Left renal cortex interstitium (tissue), 4 donors: ENCODE measurements at places on chromosomes 6 and 20. TPM values are rescaled to one million over a fixed set of nuclear protein-coding genes. Genes with fewer than 3 reads are reported as not detected.

GRCh38 chr6:16688984-16689636, 72.2 kb downstream of the ATXN1 start:
- DNase-seq: no peak

GRCh38 chr20:58523072-58523970, 8.1 kb upstream of the APCDD1L start:
- no peak for DNase-seq

GRCh38 chr6:160088069-160088783, 33.4 kb upstream of the SLC22A1 start:
- peak; percentile 5 for DNase-seq

- no peak for DNase-seq
These were observed 107.0 kb upstream of the BMP2 start for GRCh38 chr20:6660441-6660840.

DNA sequence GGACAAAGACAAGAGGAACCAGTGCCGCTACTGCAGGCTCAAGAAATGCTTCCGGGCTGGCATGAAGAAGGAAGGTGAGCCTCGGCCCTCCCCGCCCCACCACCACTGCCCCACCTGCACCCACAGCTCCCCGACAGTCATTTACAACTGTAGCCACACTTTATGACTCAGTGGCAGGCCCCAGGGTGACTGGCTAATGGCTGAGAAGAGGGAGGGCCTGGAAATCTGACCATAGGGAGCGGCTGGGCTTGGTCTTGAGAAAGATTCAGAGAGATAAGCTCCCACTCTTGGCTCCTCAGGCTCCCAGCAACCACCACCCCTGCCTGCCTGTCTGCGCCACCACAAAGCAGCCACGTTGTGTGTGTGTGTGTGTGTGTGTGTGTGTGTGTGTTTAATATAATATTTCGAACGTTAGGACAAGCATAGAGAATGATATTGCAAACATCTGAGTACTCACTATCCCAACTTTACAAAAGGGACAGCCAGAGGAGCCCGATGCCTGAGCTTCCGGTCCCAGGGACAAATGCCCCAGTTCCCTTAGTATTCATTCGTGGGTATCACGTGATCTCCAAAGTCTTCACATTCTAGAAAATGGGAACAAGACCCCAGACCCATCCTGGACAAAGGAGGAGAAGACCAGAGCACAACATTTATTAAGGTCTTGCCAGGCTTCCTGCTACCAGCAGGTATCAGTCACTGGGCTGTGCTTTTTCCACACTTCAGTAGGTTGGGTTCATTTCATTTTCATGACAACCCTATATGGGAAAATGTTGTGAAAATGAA, 52.1 kb downstream of the HNF4A start:
- no peak for DNase-seq

Gene PROKR2
- polyA plus RNA-seq: not detected

DNA sequence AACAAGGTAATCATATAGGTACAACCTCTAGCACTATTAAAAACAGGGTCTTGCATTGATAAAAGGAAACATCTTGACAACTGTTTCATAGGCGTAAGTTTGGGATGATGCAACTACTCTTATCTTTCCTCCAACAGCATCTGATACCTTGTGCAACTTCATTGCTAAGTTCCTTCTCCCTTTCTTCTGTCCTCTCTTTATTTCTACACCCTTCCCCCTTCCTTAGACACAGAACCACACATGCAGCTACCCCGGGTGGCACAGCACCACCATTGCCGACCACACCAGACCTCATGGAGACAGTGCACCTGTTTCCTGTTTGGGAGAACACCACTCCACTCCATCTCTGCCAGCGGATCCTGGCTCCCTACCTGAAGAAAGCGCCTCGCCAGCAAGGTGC, 14.4 kb downstream of the MYB start:
- DNase-seq: no peak

Gene KCNK16
- not detected for polyA plus RNA-seq

DNA sequence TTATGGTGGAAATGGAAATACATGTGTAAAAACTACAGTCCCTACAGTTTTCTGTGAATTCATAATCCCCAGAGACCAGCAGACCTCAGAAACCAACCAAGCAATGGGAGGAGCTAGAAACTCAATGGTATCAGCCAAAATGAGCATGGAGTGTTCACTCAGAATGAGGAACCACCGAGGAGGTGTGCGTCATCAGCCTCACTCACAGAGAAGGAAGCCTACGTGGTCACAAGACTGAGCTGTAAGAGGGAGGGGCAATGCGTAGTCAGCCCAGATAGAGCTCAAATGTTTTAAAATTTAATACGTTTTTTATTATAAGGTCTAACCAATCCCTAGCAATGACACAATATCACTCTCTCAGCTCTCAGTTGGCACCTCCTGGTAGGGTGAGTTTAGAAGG, 17.4 kb downstream of the MYLK4 start:
- no peak for DNase-seq

Gene BMP7
- 99.0 TPM for polyA plus RNA-seq

GRCh38 chr6:110083875-110084585, 95.4 kb downstream of the WASF1 start:
- DNase-seq: no peak

Gene HNF4A
- polyA plus RNA-seq: 60.8 TPM

GRCh38 chr6:71446057-71446456, 157.4 kb downstream of the OGFRL1 start:
- DNase-seq: no peak

Gene ASIP
- polyA plus RNA-seq: 0.34 TPM

DNA sequence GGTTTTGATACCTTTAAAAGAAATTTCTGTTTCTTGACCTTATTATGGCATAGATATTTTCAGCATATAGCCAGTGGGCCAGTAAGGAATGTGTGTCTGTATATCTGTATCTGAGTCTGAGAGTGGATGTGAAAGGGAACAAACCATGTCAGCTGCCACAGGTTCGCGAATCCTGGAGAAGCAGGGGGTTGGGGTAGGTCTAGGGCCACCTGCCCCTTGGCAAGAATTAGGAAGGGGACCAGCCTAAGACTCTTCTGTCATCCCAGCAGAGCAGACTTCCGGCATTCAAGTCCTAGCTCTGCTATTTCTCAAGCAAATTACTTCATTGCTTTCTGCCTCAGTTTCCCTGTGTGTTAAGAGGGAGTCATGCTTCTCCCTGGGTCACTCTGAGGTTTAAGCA, 180.3 kb upstream of the SNX9 start:
- no peak for DNase-seq

Gene AMD1
- polyA plus RNA-seq: 79.5 TPM

DNA sequence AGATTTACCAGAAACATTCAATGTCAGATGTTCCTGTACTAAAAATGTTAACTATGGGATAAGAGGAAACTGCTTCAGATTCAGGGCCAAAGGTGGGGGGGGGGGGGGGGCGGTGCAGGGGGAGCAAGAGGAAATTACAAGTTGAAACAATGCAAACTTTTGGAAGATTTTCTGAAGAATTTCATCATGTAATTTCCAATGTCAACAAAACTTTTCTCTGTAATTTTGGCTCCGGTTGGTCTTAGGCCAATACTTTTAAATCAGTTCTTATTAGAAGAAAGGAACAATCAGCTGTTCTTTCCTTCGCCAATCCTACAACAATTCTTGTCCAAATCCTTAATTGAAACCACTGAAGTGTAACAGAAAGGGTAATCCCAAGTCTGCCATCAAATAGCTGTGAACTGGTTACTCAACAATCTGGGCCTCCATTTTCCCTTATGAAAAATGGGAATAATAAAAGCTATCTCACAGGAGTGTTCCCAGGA, 13.1 kb downstream of the UQCC1 start:
- DNase-seq: no peak

GRCh38 chr20:50843331-50844276, 48.7 kb downstream of the BCAS4 start:
- DNase-seq: no peak

DNA sequence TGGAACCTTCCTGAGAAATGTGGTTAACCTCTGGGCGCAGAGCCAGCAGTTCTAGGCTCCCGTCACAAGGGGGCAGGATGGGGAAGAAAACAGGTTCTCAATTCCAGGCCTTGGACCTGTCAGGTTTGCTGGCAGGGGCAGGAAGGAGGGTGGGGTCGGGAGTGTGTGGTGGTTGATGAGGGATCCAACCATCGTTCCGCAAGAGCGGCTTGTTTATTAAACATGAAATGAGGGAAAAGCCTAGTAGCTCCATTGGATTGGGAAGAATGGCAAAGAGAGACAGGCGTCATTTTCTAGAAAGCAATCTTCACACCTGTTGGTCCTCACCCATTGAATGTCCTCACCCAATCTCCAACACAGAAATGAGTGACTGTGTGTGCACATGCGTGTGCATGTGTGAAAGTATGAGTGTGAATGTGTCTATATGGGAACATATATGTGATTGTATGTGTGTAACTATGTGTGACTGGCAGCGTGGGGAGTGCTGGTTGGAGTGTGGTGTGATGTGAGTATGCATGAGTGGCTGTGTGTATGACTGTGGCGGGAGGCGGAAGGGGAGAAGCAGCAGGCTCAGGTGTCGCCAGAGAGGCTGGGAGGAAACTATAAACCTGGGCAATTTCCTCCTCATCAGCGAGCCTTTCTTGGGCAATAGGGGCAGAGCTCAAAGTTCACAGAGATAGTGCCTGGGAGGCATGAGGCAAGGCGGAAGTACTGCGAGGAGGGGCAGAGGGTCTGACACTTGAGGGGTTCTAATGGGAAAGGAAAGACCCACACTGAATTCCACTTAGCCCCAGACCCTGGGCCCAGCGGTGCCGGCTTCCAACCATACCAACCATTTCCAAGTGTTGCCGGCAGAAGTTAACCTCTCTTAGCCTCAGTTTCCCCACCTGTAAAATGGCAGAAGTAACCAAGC, 29.6 kb downstream of the SRSF3 start:
- DNase-seq: peak; percentile 81

- no peak for DNase-seq
These were observed 1110.3 kb upstream of the MAP3K7 start for GRCh38 chr6:91697010-91697695.

DNA sequence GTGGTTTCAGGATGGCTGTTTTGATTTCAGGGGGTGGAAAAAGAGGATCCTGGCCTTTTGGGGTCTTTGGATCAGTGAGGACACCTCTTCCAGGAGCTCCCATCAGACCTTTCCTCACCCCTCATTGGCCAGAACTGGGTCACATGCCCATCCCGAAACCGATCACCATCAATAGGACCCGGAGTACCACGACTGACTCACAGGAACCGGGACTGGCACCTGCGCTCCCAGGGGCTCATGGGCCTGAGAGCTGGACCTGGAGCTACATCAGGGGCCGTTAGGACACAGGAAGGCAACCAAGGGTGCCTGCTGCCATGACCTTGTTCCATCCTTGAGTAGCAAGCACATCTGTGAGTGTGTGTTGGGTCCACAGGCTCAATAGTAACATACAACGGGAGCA, 180.4 kb downstream of the BMP7 start:
- DNase-seq: no peak
